ENCODE measurements at places on chromosomes 6 and 20. TPM values are rescaled to one million over a fixed set of nuclear protein-coding genes. Genes with fewer than 3 reads are reported as not detected.

- peaks cover 7% of the 10 kb centered on the region for H3K4me1 ChIP-seq
- no peak for DNase-seq
- no peak overlapping the region for H3K27ac ChIP-seq
- no peak overlapping the region for H3K4me3 ChIP-seq
- peaks cover 39% of the 10 kb centered on the region for H3K36me3 ChIP-seq
Measured at GRCh38 chr6:38527371-38527770, 112.4 kb downstream of the BTBD9 start.

DNA sequence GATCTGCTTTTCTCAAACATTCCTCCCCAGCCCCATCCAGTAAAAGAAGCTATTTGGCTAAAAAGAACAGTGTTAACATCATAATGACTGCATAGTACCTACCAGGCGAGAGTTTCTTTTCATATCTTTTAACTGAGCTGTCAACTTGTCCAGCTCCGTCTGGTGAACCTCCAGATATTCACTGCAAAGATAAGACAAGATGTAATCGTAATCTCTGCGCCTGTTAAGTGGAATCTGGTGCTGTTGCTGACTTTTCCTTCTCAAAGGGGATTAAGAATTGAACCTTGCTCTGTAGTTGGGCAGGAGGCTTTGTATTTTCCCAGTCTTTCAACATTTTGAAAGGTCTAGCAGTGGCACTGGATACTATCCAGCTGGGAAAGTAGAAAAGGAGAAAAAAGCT is 63.0 kb downstream of the RIPOR2 start:
- no peaks in the 10 kb centered on the region for H3K27me3 ChIP-seq
- peak overlapping the region; percentile 17 for H3K27ac ChIP-seq
- peaks cover 73% of the 10 kb centered on the region for H3K36me3 ChIP-seq
- peaks cover 65% of the 10 kb centered on the region for H3K4me1 ChIP-seq
- DNase-seq: no peak
- H3K4me3 ChIP-seq: no peak overlapping the region

- peak overlapping the region; percentile 78 for H3K27ac ChIP-seq
- peak overlapping the region; percentile 30 for H3K4me3 ChIP-seq
- no peaks in the 10 kb centered on the region for H3K36me3 ChIP-seq
- peaks cover 3% of the 10 kb centered on the region for H3K27me3 ChIP-seq
- peaks cover 31% of the 10 kb centered on the region for H3K4me1 ChIP-seq
- DNase-seq: no peak
Measured at GRCh38 chr6:14109411-14109826, 8.2 kb upstream of the CD83 start.

TTPAL gene
- total RNA-seq: 11.5 TPM

DNA sequence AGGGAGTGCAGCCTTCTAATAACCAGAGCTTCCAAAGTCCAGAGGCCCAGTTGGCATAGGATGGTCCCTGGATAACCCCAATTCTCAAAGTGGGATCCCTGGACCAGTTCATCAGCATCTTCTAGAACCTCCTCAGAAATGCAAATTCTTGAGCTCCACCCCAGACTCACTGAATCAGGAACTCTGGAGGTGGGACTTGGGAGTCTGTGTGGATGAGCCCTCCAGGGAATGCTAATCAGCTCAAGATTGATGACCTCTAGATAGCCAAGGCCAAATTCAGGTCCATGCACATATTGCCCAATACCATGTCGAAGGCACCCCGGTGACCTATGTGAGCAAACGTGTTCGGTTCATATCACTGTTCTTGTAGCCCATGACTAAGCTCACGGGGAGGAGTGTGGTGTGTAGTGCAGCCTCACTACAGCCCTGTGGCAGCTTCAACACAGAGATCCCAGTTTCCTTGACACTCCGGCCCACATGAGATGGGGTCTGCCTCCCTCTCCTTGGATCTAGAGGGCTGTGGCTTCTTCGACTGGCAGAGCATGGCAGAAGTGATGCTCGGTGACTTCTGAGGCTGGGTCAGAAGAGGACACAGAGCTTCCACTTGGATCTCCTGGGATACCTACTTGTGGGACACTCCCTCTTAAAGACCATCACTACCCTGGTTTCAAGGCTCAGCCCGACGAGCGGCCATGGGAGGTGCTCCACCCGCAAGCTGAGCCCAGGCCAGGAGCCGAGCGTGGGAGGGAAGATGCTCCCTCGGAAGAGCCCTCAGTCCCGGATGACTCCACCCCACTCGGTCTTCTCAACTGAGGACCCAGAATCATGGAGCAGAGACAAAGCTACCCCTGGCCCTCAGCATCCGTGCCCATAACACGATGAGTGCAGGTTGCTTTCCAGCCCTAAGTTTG is 151.1 kb upstream of the CST7 start:
- no peaks in the 10 kb centered on the region for H3K4me1 ChIP-seq
- no peak for DNase-seq
- H3K27me3 ChIP-seq: peaks cover 3% of the 10 kb centered on the region
- no peak overlapping the region for H3K4me3 ChIP-seq
- no peaks in the 10 kb centered on the region for H3K36me3 ChIP-seq
- H3K27ac ChIP-seq: no peak overlapping the region

- peaks cover 17% of the 10 kb centered on the region for H3K36me3 ChIP-seq
- no peak overlapping the region for H3K27ac ChIP-seq
- H3K27me3 ChIP-seq: no peaks in the 10 kb centered on the region
- no peaks in the 10 kb centered on the region for H3K4me1 ChIP-seq
- H3K4me3 ChIP-seq: no peak overlapping the region
Measured at GRCh38 chr6:1724616-1725015, 114.9 kb downstream of the FOXC1 start.

DNA sequence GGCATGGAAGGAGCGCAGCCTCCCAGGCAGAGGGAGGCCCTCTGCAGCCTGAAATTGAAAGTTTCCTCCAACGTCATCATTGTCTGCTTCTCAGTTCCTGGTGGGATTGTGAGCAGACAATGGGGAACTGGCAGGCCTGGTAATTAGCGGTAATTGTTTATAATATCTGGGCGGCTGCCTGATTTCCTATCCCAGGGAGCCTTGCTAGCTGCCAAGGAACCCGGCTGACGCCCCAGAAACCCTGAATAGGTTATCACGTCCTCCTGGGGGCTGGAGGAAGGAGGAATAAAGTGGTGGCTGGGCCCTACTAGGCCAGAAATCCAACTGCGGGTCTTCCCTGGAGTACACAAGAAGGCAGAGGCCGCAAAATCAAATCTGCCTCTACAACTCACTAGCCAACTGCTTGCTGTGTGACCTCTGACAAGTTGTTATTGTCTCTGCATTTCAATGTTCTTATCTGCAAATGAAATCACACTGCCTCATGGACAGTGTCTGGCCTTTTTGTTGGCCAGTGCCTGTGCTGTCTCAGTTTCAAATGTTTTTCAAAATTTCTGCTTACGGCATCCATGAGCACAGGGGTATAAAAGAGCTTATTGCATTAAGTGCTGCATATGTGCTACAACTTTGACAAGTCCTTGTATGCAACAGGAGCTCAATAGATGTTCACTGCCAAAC is 16.9 kb downstream of the KCNK15 start:
- no peak overlapping the region for H3K4me3 ChIP-seq
- no peaks in the 10 kb centered on the region for H3K4me1 ChIP-seq
- no peak for DNase-seq
- no peaks in the 10 kb centered on the region for H3K36me3 ChIP-seq

- no peak for DNase-seq
- no peaks in the 10 kb centered on the region for H3K36me3 ChIP-seq
- H3K27ac ChIP-seq: no peak overlapping the region
- no peaks in the 10 kb centered on the region for H3K27me3 ChIP-seq
- no peaks in the 10 kb centered on the region for H3K4me1 ChIP-seq
- no peak overlapping the region for H3K4me3 ChIP-seq
Measured at GRCh38 chr6:47230579-47230978, 79.1 kb downstream of the TNFRSF21 start.

GRCh38 chr20:3993109-3993508 is 22.2 kb downstream of the RNF24 start:
- no peaks in the 10 kb centered on the region for H3K36me3 ChIP-seq
- no peaks in the 10 kb centered on the region for H3K27me3 ChIP-seq
- no peak overlapping the region for H3K27ac ChIP-seq
- peaks cover 54% of the 10 kb centered on the region for H3K4me1 ChIP-seq
- DNase-seq: no peak

TGM3 gene
- total RNA-seq: not detected

TASP1 gene
- total RNA-seq: 6.7 TPM

SGK1 gene
- 208 TPM for total RNA-seq

EDN1 gene
- total RNA-seq: 0.24 TPM

TFAP2A gene
- not detected for total RNA-seq

DNA sequence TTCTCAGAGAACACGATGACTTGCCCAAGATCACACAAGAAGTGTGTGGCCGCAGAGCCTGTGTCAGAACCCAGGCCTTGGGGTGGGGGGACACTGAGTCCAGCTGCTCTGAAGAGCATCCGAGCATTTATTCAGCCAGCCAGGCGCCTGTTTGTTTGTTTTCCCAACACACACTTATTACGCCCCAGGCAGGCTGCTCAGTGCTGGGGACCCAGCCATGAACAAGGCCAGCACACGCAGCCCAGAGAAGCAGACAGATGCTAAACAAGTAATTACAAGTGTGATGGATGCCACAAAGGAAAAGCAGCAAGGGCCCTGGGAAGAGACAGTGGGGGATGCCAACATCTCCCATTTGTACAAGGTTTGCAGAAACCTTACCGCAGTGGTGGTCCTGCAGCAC is 19.4 kb upstream of the SIRPA start:
- H3K27me3 ChIP-seq: peaks cover 5% of the 10 kb centered on the region
- H3K4me1 ChIP-seq: no peaks in the 10 kb centered on the region
- H3K36me3 ChIP-seq: no peaks in the 10 kb centered on the region
- H3K27ac ChIP-seq: no peak overlapping the region
- no peak for DNase-seq

TPX2 gene
- total RNA-seq: 166 TPM

DNA sequence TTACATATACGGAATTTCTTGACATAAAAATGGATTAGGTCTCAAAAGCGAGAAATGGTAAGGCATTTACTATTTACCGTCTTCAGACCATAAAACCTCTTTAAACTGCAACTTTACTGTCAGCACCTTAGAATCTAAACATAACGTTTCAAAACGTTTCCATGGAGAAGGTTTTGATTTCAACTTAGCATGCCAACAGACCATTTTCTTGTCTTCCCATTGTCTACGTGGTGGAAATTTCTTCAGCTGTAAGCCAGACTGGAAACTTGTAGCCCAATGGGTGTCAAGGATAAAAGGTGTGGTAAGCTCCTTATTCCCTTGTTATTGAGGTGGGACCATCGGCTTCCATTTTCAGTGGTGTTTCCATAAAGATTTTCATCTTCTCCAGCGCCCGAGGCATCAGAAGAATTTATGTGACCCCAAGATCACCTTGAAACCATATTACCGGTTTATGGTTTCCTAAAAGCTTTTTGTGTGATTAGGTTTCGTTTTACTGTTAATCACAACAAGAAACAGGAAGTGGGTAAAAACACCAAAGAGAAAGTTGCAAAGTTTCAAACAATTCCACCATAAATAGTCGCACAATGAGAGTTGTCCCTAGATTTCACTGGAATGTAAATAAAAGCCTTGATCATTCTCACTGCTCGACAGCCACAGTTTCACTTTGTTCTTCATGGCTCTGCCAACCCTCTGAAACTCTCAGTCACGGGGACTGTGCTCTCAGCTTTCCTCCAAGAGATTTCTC is 63.0 kb upstream of the CD2AP start:
- no peaks in the 10 kb centered on the region for H3K36me3 ChIP-seq
- H3K27me3 ChIP-seq: no peaks in the 10 kb centered on the region
- no peak for DNase-seq
- H3K4me3 ChIP-seq: peak overlapping the region; percentile 63

DNA sequence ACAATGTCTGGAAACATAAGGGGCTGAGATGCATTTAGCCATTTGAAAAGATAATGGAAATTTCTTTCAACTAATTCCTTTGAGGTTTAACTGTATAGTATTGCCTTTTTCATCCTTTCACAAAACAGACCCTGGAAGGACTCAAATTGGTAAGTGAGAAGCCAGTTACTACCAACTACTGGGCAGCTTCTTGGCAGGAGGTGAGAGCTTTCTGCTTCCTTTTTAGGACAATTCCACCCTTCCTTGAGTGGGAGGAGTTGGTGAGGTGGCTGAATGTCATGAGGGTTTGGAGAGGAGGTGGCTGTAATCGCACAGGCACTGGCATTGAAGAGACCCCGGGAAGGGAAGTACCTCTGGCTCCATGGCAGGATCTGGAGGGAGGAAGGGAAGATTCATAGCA is 341.1 kb downstream of the NRN1 start:
- H3K27me3 ChIP-seq: no peaks in the 10 kb centered on the region
- H3K36me3 ChIP-seq: peaks cover 2% of the 10 kb centered on the region
- peak; percentile 14 for DNase-seq
- peak overlapping the region; percentile 46 for H3K4me3 ChIP-seq

MRPL14 gene
- 41.0 TPM for total RNA-seq

NMBR gene
- total RNA-seq: not detected

GRCh38 chr20:36017048-36017951 is 48.9 kb downstream of the CNBD2 start:
- H3K27me3 ChIP-seq: no peaks in the 10 kb centered on the region
- DNase-seq: no peak
- H3K27ac ChIP-seq: no peak overlapping the region
- H3K36me3 ChIP-seq: no peaks in the 10 kb centered on the region
- H3K4me3 ChIP-seq: no peak overlapping the region
- H3K4me1 ChIP-seq: no peaks in the 10 kb centered on the region

- peaks cover 69% of the 10 kb centered on the region for H3K4me1 ChIP-seq
- peak overlapping the region; percentile 60 for H3K4me3 ChIP-seq
- H3K27ac ChIP-seq: peak overlapping the region; percentile 98
- H3K27me3 ChIP-seq: no peaks in the 10 kb centered on the region
- DNase-seq: peak; percentile 42
- H3K36me3 ChIP-seq: no peaks in the 10 kb centered on the region
Measured at GRCh38 chr6:30508890-30509736, 19.8 kb downstream of the HLA-E start.

DNA sequence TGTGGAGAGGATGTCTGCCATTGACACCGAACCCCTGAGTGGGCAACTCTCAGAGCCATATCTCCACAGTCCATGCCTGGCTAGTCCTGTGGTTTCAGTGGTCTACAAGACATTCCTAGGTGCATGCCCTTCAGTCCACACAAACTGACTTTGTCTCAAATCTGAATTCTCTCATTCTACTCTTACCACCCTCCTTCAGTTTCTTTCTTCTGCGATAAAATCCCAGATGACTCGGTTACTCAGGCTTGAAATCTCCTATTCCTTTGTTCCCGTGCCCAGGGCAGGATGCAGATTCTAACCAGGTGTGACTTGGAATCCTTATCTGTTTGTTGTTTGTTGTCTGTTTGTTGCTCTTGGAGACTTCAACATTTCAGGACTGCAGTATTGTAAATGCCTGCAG is 9.3 kb downstream of the CDS2 start:
- H3K27ac ChIP-seq: no peak overlapping the region
- peaks cover 21% of the 10 kb centered on the region for H3K4me1 ChIP-seq
- DNase-seq: no peak

- DNase-seq: no peak
- H3K36me3 ChIP-seq: peaks cover 50% of the 10 kb centered on the region
- no peak overlapping the region for H3K4me3 ChIP-seq
- H3K27me3 ChIP-seq: no peaks in the 10 kb centered on the region
Measured at GRCh38 chr6:14134211-14134910, 16.8 kb downstream of the CD83 start.
